ENCODE measurements at places on chromosomes 13 and 19.

GRCh38 chr19:46101293-46101692 lies 23.2 kb downstream of the IGFL3 start:
- no peak for DNase-seq

- no peak for DNase-seq
Observed at GRCh38 chr13:79222427-79223205, 183.4 kb downstream of the RBM26 start.

- no peak for DNase-seq
Observed at GRCh38 chr13:26998292-26998691, 173.3 kb downstream of the USP12 start.

DNA sequence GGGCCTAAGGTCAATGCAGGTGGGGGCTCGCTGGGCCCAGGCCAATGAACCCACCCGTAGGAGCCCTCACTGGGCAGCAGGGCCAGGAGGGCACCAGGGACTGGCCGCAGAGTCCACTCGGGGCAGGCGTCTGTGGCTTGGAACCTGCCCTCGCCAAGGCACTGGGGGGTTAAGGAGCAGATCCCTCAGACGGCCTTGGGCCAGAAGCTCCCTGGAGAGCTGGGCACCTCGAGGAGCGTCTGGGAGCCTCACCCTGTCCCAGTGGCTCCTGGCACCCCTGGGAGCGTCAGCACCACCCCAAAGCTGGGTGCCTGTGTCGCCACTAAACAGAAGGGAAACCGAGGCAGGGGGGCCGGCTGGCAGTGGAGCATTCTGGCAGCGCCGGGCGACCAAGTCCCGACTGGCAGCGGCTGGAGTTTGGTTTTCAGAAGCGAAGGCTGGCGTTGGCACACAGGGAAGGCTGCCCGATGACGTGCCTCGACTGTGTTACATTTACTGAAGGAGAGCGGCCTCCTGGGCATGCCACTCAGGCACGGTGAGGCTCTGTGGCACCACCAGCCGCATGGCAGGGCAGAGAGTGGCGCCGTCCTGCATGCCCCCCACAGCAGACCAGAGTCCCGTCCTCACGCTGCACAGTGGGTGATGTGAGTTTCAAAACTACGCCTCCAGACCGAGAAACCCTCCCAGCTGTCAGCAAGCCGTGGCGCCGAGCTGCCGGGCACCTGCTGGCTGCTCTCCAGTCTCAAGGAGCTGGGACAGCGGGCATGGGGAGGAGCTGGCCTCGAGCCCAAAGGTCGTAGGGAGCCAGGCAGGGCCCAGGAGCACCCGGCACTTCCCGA lies 9.2 kb upstream of the MEX3D start:
- no peak for DNase-seq

GRCh38 chr19:56710437-56710836 lies 38.9 kb upstream of the ZNF835 start:
- no peak for DNase-seq

DNA sequence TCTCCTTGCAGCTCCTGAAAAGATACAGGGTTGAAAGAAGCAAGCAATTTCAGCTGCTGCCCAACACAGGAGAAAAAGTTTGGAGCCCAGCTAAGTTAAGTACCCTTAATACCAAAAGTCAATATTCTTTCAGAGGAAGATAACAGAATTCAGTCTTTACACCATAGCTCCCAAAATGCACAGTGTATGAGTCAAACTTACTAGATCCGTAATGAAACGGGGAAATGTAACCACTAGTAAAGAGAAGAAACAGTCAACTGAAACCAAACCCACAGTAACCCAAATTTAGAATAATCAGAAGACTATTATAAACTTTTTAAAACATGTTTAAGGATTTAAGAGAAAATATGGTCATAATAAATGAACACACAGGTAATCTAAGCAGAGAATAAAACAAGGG lies 45.2 kb downstream of the SUCLA2 start:
- DNase-seq = no peak

DNA sequence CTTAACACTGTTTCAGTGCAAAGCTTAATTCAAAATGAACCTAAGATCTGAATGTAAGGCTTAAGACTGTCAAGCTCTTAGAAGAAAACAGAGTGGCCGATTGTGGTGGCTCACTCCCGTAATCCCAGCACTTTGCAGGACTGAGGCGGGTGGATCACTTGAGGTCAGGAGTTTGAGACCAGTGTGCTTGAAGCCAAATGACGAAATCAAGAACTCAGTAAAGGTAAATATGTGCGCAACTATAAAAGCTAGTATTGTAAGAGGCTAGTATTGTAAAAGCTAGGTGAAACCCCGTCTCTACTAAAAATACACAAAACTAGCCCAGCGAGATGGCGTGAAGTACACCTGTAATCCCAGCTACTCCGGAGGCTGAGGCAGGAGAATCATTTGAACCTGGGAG lies 12.7 kb downstream of the ATP4B start:
- DNase-seq = no peak

DNA sequence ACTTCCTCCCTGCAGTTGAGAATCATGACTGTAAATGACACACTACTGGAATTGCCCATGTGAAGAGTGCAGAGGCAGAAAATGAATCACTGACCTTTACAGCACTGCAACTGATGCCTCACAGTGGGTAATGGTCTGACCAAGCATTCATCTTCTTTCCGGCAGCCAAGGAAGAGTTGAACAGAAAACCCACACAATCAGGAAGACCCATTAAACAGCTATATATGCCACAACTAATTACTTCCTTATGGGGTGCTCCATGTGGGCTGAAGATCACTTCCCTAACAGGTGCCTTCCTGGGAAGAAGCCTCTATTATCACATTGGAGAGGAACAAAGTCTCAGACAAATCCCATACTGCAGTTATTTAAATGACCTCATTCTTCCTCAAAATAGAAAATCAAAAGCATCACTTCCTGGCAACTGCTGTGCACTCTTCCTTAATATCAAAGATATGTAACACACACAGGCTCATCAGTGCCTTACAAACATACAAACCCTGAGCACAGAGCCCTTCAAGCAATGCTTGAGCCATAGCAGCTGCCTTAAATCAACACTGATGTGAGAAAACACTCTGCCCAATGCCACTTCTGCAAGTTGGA lies 45.8 kb downstream of the RUBCNL start:
- DNase-seq = no peak

GRCh38 chr19:19105365-19106055 lies 32.8 kb downstream of the TMEM161A start:
- no peak for DNase-seq

DNA sequence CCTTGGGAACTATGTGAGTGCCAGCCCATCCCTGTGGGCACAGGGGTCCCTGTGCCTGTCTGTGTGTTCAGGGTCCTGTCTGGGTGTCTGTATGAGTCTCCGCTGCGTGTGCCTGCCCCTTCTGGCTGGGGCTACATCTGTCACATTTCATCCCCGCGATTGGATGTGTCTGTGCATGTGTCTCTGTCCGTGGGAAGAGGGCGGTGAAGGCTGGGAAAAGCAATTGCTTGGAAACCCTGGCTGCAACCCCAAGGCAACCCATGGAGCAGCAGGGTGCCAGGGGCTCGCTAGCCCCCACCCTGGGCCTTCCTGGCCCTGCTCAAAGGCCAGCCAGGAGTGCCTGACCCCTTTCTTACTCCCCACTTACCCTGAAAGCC lies 1.4 kb downstream of the MAG start:
- no peak for DNase-seq

All from NCI-H1694 (cell line).